ENCODE measurements at places on chromosomes 1 and 21. TPM values are rescaled to one million over a fixed set of nuclear protein-coding genes. Genes with fewer than 3 reads are reported as not detected.

- no peak overlapping the region for H3K4me3 ChIP-seq
- no peak overlapping the region for H3K27ac ChIP-seq
- H3K27me3 ChIP-seq: no peaks in the 10 kb centered on the region
These were observed 506 bp downstream of the MYOM3 start for GRCh38 chr1:24111262-24111995.

DNA sequence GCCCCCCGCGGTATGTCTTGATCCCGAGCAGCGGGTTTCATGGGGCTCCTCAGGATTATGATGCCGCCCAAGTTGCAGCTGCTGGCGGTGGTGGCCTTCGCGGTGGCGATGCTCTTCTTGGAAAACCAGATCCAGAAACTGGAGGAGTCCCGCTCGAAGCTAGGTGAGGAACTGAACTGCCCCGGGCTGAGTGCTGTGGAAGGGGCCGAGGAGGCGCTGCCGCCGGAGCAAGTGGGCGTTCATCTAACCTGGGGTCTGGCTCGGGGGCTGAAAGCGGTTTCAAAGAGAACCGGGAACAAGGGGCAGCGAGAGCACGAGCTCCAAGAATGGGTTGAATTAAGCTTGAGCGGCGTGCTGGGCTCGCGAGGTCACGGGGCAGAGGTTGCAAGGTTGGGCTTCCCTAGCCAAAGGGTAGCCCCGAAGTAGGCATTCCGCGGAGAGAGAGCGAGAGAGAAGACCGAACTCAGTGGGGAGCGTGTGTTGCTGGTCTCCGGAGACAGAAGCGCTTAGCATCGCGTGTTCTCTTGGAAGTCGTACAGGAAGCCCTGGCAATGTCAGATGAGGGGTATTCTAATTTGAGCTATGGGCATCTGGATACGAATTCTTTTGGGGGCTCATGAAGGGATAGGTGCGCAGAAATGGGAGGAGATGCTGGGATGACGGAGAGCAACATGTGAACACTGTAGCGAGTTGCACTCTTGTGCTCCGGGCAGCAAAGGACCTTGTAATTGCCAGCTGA is 732 bp downstream of the HS2ST1 start:
- H3K27ac ChIP-seq: peak overlapping the region; percentile 84
- H3K4me1 ChIP-seq: peaks cover 15% of the 10 kb centered on the region
- peak; percentile 76 for DNase-seq
- H3K36me3 ChIP-seq: no peaks in the 10 kb centered on the region
- H3K27me3 ChIP-seq: no peaks in the 10 kb centered on the region

GRCh38 chr1:206524739-206525364 is 17.5 kb downstream of the RASSF5 start:
- H3K36me3 ChIP-seq: no peaks in the 10 kb centered on the region
- H3K4me3 ChIP-seq: no peak overlapping the region
- H3K27ac ChIP-seq: no peak overlapping the region

DNA sequence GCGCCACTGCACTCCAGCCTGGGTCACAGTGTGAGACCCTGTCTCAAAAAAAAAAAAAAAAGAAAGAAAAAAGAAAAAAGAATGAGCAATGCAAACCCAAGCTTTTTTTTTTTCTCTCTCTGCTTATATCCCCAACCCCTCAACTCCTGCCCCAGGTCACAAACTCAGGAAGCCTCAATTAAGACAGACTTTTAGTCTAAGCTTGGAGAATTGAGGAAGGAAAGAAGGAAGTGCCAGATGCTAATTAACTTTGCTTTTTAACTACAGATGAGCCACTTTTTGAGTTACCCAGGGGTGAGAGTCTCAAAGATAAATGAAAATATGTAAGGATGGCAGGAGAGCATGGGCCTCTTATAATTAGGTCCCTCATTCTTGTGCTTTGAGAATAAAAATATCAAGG is 33.3 kb downstream of the PIK3CD start:
- H3K4me1 ChIP-seq: peaks cover 18% of the 10 kb centered on the region
- H3K27me3 ChIP-seq: peaks cover 10% of the 10 kb centered on the region
- no peak for DNase-seq
- H3K27ac ChIP-seq: no peak overlapping the region
- H3K36me3 ChIP-seq: no peaks in the 10 kb centered on the region

- no peaks in the 10 kb centered on the region for H3K36me3 ChIP-seq
- DNase-seq: no peak
- H3K4me1 ChIP-seq: peaks cover 5% of the 10 kb centered on the region
- H3K27me3 ChIP-seq: no peaks in the 10 kb centered on the region
- H3K4me3 ChIP-seq: no peak overlapping the region
These were observed 10.6 kb upstream of the B3GALT5 start for GRCh38 chr21:39602076-39602689.

GRCh38 chr1:90721210-90722194 is 4.4 kb upstream of the BARHL2 start:
- peak; percentile 69 for DNase-seq
- H3K4me3 ChIP-seq: no peak overlapping the region
- no peak overlapping the region for H3K27ac ChIP-seq

DNA sequence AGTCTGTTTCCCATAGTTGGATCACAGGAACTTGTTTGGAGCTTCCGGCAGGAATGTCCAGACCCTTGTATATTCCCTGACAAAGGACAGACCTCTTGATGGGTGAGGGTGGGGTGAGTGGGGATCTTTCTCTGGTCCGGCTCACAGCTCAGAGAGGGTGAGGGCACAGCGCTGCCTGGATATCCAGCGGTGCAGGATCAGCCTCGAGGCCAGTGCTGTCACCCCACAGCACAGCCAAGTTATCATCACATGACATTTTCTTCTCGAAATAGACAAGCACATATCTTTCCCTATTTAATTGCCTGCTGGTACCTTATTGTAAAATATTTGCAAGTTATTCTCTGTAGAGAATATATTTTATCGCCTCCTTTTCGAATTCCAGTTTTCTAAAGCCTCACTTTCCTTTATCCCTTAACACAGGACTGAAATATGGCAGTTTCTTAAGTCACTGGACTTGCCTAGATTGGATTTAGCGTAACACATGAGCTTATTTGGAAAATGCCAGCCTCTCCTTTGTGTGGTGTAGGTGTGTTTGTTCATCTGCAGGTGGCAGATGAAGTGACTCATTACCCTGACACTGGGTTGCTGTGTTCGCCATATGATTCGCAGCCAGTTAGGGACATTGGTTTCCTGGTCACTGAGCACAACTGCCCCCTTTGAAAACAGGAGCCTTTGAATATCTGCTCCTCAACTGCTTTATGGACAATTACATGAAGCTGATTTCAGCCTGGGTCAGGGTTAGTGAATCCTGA is 21.4 kb downstream of the CLIC6 start:
- no peaks in the 10 kb centered on the region for H3K27me3 ChIP-seq
- H3K27ac ChIP-seq: peak overlapping the region; percentile 52
- H3K4me3 ChIP-seq: no peak overlapping the region
- peaks cover 3% of the 10 kb centered on the region for H3K4me1 ChIP-seq
- H3K36me3 ChIP-seq: no peaks in the 10 kb centered on the region

DNA sequence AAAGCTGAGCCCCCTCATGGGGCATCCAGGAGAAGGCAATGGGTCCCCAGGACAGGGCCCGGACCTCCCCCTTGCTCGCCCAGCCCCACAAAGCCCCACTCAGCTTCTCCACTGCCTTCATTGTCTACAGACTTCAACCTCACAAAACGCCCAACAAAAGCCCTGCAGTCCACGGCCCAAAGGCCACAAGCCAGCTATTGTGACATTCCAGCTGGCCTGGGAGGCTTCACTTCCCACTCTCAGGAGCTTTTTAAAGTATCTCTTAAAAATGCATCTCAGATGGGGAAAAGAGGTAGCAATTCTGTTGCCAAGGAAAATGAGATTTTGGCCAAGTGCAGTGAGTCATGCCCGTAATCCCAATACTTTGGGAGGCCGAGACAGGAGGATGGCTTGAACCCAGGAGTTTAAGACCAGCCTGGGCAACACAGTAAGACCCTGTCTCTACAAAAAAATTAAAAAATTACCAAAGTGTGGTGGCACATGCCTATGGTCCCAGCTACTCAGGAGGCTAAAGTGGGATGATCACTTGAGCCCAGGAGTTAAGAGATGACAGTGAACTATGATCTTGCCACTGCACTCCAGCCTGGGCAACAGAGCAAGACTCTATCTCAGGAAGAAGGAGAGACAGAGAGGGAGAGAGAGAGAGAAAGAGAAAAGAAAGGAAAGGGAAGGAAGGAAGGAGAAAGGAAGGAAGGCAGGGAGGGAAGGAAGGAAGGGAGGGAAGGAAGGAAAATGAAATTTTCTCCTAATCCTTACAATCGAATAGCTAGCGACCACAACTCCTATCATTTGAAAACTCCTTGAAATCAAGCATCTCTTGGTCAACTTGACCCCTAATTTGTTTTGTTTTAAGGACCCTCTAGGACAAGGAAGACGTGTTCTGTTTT is 31.4 kb upstream of the TARDBP start:
- no peaks in the 10 kb centered on the region for H3K36me3 ChIP-seq
- no peaks in the 10 kb centered on the region for H3K27me3 ChIP-seq
- no peaks in the 10 kb centered on the region for H3K4me1 ChIP-seq
- H3K27ac ChIP-seq: no peak overlapping the region
- no peak overlapping the region for H3K4me3 ChIP-seq

DNA sequence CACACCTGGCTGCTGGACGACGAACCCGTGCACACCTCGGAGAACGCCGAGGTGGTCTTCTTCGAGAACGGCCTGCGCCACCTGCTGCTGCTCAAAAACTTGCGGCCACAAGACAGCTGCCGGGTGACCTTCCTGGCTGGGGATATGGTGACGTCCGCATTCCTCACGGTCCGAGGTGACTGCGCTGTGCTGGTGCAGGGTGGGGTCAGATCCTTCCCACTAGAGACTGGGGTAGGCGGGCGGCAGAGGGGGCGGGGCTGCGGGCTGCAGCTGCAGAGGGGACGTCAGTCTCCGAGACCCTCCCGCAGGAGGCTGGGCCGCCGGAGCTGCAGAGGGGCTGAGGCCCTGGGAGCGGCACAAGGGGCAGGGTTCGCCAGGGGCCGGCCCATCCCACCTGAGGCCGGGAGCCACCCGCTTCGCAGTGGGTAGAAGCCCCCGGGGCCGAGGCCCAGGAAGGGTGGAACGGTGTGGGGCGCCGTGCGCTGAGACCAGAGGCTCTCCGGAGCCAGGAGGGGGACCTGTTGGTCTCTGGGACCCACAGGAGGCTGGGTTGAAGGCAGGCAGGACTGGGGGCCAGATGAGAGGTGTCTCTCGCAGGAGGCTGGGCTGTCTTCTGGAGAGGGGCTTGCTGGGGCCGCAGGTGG is 90.6 kb downstream of the TRIM11 start:
- no peak overlapping the region for H3K4me3 ChIP-seq
- H3K27me3 ChIP-seq: no peaks in the 10 kb centered on the region
- H3K27ac ChIP-seq: no peak overlapping the region
- no peak for DNase-seq
- H3K4me1 ChIP-seq: no peaks in the 10 kb centered on the region
- peaks cover 7% of the 10 kb centered on the region for H3K36me3 ChIP-seq

- H3K27me3 ChIP-seq: no peaks in the 10 kb centered on the region
- H3K36me3 ChIP-seq: no peaks in the 10 kb centered on the region
- no peak overlapping the region for H3K4me3 ChIP-seq
- no peak for DNase-seq
- no peaks in the 10 kb centered on the region for H3K4me1 ChIP-seq
- no peak overlapping the region for H3K27ac ChIP-seq
These were observed 51.0 kb downstream of the TNN start for GRCh38 chr1:175118375-175119367.

DNA sequence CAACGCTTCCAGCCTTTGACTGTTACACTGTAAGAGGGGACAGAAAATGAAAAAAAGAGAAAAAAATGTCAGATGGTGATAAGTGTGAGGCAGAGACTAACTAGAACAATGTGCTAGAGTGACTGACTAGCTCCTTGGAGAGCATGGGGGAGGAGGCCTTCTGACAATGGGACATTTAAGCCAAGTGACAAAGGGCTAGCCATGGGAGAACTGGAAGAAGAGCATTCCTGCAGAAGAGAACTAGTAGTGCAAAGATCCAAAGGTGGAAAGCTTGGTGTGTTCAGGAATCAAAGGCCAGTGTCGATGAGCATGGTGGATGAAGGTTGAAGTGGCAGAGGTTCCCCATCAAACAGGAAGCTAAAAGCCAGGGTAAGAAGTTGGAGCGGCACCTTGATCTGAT is 25.8 kb downstream of the STYXL2 start:
- H3K4me3 ChIP-seq: no peak overlapping the region
- H3K27me3 ChIP-seq: no peaks in the 10 kb centered on the region
- H3K4me1 ChIP-seq: peaks cover 9% of the 10 kb centered on the region
- no peak overlapping the region for H3K27ac ChIP-seq

- DNase-seq: no peak
- no peaks in the 10 kb centered on the region for H3K36me3 ChIP-seq
- no peaks in the 10 kb centered on the region for H3K4me1 ChIP-seq
- H3K27me3 ChIP-seq: no peaks in the 10 kb centered on the region
- no peak overlapping the region for H3K27ac ChIP-seq
These were observed 112.8 kb downstream of the EDEM3 start for GRCh38 chr1:184641894-184642293.

GRCh38 chr1:53303726-53304515 is 23.9 kb downstream of the LRP8 start:
- no peaks in the 10 kb centered on the region for H3K36me3 ChIP-seq
- H3K4me3 ChIP-seq: no peak overlapping the region
- peaks cover 3% of the 10 kb centered on the region for H3K4me1 ChIP-seq
- no peaks in the 10 kb centered on the region for H3K27me3 ChIP-seq

DNA sequence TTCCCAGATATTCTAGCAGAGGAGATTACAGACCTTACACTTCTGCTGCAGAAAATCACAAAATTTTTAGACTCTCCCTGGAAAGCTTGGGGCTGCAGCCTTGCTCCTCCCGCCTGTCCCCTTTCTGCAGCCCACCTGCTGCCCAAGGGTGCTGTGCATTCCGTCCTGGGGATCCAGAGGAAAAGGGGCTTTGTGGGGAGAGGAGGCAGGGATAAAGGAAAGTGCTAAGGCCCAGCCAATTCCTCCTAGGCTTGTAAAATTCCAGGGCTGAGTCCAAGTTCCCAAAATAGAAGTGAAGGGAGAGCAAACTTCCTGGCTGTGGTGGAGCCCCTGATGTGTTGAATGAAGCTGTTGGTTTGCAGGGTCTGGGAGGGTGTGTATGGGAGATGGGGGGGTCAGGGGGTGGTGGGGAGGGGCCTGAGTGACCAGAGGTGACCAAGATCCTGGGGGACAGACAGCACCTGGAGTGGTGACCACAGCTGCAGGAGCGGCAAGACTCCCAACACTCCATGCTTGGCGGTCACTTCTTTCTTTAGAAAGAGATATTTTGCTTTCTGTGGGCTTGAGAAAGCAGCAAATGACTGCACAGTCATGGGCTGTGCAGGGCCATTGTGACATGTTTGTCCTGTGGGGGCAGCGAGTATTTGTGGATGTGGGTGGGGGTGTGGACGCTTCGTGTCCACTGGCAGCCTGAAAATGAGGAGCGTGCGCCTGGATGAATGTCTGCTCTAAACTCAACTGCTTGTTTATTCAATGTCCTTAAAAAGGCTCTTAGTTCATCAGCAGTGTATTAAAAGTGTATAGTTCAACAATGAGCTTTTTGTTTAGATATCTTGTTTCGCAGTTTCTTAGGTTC is 68.4 kb downstream of the TLR5 start:
- no peaks in the 10 kb centered on the region for H3K36me3 ChIP-seq
- DNase-seq: peak; percentile 71
- H3K4me1 ChIP-seq: peaks cover 18% of the 10 kb centered on the region
- no peaks in the 10 kb centered on the region for H3K27me3 ChIP-seq

ADGRB2 gene
- 1.8 TPM for total RNA-seq

KRTAP10-1 gene
- total RNA-seq: not detected

ESPN gene
- 11.2 TPM for total RNA-seq

DENND2C gene
- 4.1 TPM for total RNA-seq

FMO3 gene
- total RNA-seq: 5.0 TPM

RAB25 gene
- total RNA-seq: 62.7 TPM

PLA2G4A gene
- total RNA-seq: 8.1 TPM

C8B gene
- 1.9 TPM for total RNA-seq

AMY1C gene
- total RNA-seq: 29.3 TPM

PRDM16 gene
- 36.5 TPM for total RNA-seq

GRIK1 gene
- 0.26 TPM for total RNA-seq

All from lung (tissue), 17 donors.